ENCODE measurements at places on chromosomes 7 and 10.

DNA sequence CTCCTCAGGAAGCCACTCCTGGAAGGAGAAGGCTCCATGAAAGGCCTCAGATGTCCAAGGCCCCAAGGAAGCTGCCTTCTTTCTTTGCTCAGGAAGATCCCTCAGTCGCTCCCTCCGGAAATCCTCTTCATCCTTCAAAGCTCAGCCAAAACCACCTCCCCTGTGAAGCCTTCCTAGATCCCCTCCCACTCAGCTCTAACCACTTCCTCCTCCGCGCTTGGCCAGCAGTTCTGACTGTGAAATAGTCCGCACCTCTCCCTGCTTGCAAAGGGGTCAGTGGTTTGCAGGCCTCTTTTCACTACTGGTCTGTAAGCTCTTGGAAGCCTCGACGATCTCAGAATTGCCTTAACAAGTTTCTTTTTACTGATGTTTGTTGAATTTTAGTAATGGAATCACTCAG, 23.9 kb downstream of the PYROXD2 start:
- DNase-seq, result no peak

GRCh38 chr10:69426376-69426727, 9.6 kb upstream of the TACR2 start:
- no peak for DNase-seq

- DNase-seq, result no peak
Observed at GRCh38 chr10:76213876-76214275, 782.5 kb downstream of the LRMDA start.

DNA sequence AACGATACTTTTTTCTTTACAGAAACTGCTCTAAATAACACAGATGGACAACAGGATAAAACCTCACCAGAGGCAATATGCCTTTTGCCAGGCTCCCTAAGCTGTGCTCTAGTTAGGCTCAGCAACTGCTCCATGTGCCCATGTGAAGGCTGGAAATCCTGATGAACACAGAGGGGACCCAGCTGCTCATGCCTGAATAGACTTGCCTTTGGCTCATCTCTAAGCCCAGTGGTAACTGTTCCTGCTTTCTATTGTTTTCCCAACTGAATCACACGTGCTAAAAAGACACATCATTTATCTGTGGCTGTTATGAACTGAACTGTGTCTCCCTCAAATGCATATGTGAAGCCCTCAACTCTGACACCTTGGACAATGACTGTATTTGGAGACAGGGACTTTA, 110.4 kb downstream of the RNF216 start:
- DNase-seq, result no peak

- DNase-seq, result no peak
Observed at GRCh38 chr10:4545062-4545461, 280.9 kb upstream of the AKR1E2 start.

DNA sequence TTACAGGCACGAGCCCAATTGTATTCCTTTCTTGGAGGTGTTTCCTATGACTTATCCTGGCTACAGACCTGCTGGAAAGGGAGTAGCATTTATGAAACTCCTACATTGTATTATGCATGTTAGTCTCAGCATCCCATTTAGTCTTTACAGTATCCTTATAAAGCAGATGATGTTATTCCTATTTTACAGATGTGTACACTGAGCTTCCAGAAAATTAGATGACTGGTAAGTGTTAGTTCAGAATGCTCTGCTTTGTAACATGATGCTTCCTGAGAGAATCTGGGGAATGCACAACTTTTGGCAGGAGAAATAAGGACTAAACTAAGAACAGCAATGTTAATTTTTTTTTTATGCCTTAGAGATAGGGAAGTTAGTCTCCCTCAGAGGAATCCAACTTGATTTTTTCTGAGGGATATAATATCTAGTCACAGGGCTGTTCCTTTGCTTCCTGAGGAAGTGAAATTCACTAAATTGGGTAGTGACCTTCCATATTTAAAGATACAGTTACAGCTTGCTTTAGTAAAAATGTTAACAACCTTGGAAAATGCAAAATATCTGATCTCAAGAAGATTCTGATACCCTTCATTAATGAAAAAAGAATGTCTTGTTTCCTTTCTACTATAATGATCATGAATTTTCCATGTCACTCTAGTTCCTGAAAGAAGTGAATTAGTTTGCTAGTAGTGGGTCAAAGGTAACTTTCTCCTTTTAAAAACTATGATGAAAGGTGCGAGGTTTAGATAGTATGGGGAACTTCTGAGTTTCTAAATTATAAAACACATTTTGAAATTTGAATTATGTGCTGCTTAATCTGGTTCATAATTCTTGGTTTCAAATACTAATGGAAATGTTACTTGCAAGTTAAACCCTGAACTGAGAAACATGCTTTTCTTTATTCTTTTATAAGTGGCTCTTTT, 194.0 kb upstream of the PRPS1L1 start:
- no peak for DNase-seq
